ENCODE measurements at places on chromosomes 2 and 18.

DNA sequence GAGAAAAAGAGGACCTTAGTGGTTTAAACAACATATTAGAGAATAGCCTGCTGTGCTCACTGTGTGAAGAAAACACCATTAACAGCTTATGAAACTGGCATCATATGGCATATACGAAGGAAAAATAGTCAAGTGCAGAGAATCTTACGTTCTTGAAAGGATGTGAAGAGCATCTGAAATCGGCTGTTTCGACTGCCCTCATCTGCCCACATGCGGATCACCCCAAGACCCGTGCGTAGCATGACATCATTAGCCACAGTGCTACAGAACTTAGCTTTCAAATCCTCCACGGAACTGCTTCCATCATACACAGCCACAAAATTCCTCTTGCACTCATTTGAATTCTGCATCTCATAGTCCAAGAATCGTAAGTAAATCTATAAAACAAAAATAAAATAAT lies 84.3 kb downstream of the NETO1 start:
- DNase-seq: no peak

DNA sequence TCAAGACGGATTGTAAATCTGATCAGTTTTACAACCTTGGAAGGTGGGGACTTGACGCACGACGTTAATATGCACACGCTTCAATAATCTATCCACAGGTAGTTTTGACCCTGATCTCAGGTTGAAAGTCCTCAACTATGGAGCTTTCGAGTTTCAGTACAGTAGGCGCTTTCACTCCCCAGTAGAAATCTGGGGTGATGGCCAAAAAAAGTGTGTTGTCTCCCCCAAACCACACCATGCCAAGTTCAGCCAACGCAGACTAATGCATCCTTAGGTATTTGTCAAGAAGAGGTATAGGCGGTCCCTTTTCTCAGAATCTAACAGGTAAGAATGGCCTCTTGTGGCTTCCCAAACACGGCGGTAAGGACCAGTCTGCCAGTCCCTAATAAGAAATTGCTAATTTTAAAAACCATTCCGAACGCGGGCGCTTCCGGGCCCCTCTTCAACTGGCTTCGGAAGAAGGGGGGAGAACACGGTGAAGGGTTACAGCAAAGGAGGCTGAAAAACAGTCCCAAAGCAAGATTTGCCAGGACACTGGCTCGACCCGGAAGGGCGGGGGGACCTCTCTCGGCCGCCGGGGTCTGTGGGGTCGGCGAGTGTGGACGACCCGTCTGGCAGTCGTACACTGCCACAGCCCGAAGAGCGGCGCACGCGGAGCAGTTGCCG lies 659 bp downstream of the FAM210A start:
- DNase-seq: peak; percentile 39

- no peak for DNase-seq
Measured at GRCh38 chr2:26576565-26577441, 64.4 kb downstream of the CIB4 start.

DNA sequence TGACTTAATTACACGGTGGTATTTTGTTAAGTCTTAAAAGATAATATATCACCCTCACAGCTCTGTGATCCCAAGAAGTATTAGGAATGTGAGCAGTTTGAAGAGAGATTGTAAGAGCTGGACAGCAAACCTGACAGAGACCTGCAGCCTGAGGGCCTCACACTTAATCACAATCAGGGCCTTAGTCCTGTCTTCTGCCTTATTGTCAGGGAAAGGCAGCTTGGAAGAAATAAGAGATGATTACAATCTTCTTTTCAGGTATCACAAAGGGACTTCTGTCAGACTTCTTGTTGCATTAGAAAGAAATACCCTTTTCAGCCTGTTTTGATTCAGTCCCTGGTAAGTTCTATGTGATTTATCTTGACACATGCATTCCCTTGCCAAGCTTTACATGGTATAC lies 1433.8 kb upstream of the SLC39A10 start:
- no peak for DNase-seq

GRCh38 chr2:139478165-139478914 lies 698.1 kb upstream of the NXPH2 start:
- no peak for DNase-seq

GRCh38 chr2:17000184-17000482 lies 334.5 kb upstream of the CYRIA start:
- DNase-seq: no peak

DNA sequence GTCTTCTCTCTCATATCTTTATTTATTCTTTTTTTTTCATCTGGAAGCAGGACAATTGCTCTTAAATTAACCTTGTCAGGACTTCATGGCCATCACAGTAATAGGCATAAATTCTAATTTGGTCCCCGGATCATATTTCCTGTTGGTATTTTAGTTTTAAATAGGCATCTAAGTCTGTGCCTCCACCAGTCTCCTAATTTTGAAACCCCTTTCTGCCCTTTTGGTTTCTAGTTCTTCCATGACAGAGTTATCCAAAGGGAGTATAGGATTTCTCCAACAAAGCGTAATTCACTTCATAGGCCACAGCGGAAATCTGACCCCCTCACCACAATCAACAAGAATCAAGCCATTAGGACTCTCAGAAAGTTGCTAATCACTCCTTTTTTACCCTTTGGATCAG lies 3.8 kb downstream of the EPHA4 start:
- DNase-seq: no peak

- DNase-seq: no peak
Measured at GRCh38 chr18:7388741-7389140, 157.9 kb downstream of the LRRC30 start.

DNA sequence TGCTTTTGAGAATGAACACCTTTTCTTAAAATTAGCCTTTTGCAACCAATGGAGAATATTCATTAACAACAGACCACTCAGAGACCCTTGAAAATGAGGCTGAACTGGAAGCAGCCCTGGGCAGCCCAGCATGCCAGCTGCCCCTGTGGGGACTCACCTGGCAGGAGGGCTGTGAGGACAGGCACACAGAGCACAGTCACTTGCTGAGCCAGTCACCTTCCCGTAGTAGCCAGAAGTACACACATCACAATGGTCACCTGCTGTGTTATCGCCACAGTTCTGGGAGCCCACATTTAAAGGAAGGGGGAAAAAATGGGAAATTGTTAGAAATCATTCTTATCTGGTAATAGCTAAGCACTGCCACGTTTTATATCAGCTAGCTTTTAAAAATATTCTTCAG lies 115.5 kb downstream of the LAMA1 start:
- no peak for DNase-seq

DNA sequence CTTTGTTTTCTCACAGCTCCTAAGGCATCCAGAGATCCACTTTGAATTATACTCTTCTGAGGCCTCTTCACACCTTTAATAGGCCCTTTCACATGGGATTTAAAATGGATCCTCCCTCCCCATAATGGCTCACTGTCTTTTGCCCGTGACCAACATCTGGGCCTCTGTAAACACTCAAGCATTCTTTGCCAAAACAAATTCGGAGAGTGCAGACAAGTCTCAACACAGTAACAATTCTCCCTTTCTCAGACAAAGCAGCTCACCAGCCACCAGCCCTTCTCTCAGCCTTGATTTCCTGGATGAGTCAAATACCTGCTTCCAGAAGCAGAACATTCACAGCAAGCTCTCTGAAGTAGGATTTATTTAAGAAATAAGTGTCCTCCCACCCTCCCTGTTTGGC lies 14.0 kb upstream of the IMP4 start:
- no peak for DNase-seq

- no peak for DNase-seq
Measured at GRCh38 chr2:215272918-215273317, 38.9 kb upstream of the ATIC start.

GRCh38 chr18:21650311-21650710 lies 38.2 kb downstream of the SNRPD1 start:
- DNase-seq: no peak

DNA sequence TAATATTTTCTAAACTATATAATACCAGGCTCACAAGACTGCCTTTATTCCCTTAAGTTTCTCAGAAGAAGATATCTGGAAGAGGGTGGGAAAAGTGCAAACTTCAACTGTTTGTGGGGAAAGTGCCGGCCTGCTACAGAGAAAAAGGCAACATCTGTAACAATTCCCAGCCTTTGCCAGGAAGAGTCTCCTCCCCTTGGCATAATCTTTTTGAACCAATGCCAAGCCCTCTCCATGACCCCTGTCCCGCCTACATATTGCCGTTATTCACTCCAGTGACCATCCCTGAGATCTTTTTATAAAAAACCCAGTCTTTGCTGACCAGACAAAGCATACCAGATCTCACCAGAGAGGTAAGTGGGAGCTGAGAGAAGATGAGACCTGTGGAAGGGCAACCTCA lies at the start of gene REG3G:
TSS of gene REG3G (plus strand) at position 282 of the 400 bp plus-strand sequence. CDS start 392 bp downstream, outside the sequence.
- DNase-seq: no peak

GRCh38 chr2:47243596-47244323 lies 88.7 kb upstream of the STPG4 start:
- no peak for DNase-seq

DNA sequence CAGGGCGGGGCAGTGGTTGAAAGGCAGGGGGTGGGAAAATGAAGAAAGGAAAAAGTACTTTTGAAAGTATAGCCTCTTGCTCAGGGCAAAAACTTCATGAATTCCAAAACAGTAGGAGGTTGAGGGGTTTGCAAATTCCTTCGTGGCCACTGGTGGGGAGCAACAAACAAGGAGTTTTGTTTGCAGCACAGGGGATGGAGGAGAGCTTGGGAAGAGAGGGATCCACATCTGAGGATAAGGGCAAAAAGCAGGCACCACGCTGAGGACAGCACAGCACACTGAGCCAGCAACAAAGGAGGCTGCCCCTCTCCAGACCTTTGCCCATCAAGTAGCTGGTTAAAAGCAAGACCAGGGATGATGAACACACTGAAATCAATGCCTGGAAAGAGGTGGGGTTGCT lies 148.9 kb downstream of the TCF4 start:
- DNase-seq: no peak

DNA sequence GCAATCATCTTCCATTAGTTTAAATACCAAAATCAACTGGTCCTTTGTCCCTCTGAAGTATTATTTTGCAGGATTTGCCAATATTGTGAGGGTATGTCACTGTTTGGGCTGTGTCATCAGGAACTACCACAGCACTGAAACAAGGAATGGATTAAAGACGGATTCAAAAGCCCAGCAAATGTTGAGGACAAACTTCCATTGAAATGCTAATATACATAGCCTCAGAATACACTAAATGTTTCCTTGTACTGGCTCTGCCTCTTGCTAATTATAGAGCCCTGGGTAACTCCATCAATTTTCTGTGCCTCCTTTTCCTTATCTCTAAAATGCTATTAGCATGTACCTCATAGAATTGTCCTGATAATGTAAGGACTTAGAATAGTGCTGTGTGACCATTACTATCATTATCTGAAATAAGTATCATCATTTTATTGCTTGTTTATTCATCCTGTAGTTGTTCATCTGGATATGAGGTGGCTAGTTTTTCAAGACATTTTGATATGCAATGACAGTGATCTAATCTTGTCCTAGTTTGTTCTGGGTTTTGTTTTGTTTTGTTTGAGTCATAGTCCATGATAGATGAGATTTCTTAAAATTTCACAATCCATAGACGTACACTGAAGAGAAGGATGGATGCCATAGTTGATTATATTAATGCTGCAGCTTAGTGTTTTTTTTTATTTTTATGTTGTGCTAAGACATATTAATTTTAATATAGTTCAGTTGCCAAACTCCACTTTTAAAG lies 333.4 kb upstream of the KCNH7 start:
- no peak for DNase-seq

- DNase-seq: no peak
Measured at GRCh38 chr2:8797682-8798081, 39.7 kb downstream of the KIDINS220 start.

DNA sequence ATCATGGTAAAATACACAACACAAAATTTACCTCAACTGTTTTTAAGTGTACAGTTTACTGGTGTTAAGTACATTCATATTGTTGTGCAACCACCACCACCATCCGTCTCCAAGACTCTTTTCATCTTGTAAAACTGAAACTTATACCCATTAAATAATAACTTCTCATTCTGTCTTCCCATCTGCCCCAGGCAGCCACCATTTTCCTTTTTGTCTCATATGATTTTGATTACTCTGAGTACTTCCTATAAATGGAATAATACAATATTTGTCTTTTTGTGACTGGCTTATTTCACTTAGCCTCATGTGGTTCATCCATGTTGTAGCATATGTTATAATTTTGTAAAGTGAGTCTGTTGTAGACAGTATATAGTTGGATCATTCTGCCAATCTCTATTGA lies 82.7 kb downstream of the ALMS1 start:
- DNase-seq: no peak

GRCh38 chr2:1864981-1865421 lies 120.7 kb upstream of the PXDN start:
- no peak for DNase-seq

DNA sequence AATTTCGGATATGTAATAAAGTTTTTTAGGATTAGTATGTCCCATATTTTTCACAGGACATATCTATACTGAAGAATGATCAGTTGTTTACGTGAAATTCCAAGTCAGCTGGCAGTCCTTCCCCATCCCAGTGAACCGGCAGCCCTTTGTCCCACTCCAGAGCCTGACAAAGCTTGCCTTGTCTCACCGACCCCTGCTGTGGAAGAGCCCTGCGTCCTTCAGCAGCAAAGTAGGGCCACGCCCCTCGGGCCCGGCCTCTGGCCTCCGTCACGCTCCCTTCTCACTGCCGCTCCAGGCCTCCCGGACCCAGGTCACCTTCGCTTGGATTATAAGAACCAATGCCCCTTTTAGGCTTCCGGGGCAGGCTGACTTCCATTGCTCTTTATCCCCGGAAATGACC lies 89.8 kb upstream of the TGIF1 start:
- no peak for DNase-seq

GRCh38 chr18:62723666-62724281 lies 8.4 kb downstream of the PHLPP1 start:
- no peak for DNase-seq

DNA sequence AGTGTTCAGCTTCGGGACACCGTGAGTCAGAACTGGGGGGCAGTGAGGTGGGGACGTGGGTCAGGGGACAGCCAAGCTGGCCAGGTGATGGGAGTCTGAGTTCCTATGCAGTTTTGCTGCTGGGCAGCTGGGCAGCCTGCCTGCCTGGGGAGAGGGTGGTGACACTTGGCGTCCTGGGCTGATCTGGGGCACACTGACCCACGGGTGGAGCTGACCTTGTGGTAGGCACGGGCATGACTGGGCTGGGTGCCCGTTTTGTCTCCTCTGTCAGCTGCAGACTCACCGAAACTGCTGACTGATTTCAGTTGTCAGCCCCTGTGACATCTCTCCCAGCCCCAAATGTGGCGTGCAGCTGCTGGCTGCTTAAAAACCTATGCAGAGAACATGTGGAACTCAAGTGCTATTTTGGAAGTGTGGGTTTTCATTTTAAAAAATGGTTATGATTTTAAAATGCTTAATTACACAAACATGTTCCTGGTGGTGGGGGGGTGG lies 32.6 kb upstream of the E2F6 start:
- DNase-seq: peak; percentile 26
